ENCODE measurements at places on chromosomes 2 and 18.

DNA sequence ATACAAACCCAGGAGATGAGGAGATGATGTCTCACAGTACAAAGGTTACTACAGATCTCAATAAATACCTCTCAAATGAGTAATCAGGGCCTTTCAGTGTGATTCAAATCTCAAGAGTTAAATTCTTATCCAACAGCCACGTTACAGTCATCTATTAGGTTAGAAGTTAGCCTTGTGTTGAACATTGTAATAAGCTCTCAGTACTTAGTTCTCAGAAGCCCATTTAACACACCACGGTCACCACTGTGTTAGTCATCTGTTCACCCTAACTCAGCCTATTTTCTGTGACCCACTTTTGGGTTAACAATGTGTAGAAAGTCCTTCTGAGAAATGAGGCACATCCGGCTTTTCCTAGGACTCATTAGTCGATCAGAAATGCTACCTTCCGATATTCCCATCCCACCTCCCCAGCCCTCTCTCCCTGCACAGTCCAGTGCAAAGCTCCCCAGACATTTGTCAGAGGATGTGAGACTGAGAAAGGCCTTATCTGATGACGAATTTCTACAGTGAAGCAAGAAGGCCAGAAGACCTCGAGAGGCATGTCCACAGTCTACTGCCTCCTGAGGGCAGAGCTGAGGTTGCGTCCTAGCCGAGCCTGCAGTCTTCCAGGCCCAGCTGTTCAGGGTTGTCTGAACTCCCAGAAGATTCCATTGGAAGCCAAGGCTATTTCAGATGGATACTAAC lies 92.6 kb downstream of the ACTR2 start:
- DNase-seq = peak; percentile 69

DNA sequence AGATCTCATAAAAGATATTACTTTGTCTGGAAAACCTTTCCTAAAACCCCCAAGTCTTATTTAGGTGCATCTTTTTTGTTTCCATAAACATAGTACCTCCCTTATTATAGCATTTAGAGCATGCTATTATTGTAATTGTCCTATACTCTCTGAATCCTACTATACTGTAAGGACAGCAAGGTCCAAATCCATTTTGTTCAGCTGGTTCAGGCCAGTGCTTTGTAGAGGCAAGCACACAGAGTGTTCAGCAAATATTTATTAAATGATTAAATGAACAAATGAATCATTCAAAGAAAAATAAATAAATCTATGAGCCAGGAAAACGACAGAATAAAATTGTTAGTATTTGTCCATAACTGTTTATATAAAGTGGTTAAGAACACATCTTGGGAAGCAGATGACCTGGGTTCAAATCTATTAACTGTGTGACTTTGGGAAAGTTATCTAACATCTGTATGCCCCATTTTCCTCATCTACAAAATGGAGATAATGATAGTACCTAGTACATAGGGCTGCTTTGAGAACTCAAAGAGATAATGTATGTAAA lies 86.0 kb downstream of the COL3A1 start:
- DNase-seq = no peak

- DNase-seq = peak; percentile 72
These were observed 874 bp downstream of the CLIP4 start for GRCh38 chr2:29115797-29116781.

DNA sequence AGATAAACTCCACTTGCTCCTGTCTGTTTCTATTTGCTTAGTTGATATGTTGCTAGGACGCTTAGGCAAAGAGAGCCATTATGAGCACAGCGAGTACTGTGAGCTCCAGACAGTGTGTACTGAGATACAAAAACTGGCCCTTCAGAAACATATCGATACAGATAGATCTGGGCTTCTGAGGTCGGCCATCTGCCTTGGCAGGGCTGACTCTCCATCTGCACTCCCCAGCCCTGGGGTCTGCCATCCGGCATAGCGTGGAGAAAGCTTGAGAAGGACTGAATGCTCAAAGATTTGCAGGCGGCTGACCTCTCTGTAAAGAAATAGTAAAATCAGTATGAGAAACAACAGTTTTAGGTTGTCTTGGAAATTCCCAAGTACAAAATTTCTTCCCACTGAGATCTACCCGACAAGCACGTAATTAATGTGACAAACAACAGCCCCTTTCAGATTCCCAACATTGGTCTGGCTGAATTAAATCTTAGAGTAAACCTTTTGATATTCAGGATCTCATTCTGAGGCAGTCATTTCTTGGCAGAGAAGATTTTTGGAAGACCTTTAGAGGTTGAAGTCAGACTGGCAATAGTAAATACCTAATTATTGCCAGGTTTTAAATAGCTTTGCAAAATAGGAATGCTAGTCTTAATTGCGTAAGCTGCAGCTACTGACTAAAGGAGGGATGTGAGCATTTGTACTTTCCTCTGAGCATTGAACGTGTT lies 127.4 kb downstream of the CHST9 start:
- DNase-seq = no peak

GRCh38 chr2:231965102-231965501 lies 3.6 kb downstream of the DIS3L2 start:
- DNase-seq = no peak

- DNase-seq = no peak
These were observed 12.5 kb downstream of the MOCOS start for GRCh38 chr18:36199691-36200295.

DNA sequence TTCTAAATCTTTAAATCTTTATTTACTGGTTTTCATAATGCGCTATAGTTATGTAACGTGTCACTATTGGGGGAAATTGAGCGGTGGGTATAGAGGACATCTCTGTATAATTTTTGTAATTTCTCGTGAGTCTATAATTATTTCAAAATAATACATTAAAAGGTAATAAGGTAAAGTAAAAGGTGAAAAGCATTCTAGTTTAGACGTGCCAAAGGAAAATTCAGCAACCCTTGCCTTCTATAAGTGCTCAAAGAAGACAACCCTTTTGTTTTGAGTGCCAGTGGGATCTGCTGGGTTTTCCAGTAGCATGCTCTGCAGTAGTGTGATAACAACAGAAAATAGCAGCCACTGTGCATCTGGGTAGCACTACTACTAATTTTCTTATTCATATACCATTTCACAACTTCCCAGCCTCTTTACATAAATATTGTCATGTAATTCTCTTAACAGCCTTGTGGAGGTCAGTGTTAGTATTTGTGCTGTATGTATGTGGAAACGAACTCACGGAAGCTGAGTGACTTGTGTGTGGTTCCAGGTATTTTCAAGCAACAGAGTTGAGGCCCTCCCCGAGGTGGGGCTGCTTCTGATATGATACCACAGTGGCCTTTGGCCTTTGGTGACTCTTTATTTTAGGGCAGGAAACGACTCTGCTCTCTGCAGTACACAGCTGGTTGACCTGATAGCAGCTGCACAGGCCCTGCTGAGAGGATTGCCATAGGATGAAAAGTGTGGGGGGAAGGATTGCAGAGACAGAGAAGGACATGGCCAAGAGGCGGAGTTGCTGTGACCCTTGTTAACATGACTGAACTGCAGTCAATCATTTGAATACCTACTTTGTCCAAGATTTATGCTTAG lies 104.5 kb downstream of the TDRD15 start:
- no peak for DNase-seq

DNA sequence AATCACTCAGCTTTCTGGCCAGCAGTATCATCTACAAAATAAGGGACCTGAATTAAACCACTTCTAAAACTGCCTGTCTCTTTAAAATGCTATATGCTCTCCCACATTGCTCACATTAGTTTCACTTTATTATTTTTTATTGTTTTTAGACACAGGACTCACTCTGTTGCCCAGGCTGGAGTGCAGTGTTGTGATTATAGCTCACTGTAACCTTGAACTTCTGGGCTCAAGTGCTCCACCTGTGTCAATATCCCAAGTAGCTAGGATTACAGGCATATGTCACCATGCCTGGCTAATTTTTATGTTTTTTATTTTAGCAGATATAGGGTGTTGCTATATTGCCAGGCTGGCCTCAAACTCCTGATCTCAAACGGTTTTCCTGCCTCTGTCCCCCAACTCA lies 591.3 kb upstream of the ZNF804A start:
- DNase-seq = no peak

- no peak for DNase-seq
These were observed 34.7 kb upstream of the MBP start for GRCh38 chr18:77167251-77167650.

DNA sequence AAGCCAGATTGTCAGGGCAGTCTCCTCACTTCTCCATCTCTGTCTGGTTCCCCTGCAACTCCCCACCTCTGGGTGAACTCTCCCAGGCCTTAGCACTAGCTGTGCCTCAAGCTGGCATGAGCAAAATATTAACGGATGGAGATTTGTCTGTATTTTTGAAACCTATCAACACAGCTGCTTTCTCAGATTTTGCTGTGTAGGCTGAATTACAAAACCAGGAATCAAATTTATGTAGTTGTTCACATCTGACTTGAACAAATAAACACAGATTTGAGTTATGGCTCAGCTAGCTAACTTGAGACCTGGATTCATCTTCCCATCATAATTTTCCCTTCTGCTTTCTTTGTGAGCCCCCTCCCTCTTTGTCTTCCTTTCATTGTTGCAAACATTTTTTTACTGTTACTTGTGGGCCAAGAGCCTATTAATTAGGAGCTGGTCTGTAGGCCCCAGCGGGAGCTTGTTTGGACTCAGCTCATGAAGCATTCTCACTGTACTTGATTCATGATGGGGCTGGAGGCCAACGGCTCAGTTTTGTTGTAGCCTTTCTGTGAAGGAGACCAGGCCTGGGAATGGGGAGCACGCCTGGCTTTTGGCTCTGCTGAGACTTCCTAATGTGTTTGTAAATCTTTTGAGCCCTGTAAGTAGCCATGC lies 164.1 kb upstream of the GATA6 start:
- no peak for DNase-seq

- no peak for DNase-seq
These were observed 3.6 kb downstream of the ACTR1B start for GRCh38 chr2:97660044-97660774.

GRCh38 chr2:159851941-159852340 lies 53.9 kb upstream of the CD302 start:
- DNase-seq = no peak

DNA sequence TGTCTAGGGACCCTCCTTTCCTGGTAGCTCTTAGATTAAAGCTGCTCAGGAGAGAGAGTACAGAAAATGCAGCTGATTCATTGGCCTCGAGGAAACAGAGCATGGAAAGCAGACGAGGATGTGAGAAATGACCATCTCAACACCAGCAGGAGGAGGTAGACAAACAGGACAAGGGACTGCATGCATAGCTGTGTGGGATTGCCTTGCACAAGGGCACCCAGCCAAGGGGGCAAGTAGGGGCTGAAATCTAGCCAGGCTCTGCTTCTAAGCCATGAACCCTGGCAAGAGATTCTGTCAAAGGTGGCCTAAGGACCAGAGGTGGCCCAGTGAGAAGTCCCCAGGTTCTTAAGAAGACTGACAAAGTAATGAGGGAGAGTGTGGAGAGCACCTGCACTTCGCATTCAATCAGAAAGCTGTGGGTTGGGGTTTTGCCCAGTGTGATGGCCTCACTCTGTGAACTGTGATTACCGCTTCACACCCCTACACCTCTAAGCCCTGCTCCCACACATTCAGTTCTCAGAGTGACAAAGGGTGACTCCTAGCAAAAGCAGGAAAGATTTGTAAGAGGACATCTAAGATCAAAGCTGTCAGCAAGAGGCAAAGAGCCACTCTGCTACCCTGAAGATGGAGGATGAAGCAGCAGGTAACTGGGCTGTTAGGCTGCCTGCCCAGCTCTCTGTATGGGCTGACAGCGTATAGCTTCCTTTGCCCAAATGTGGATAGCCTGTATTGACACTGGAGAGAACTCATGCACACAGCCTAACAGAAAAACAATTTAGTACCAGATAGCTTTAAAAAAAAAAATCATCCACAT lies 151.3 kb upstream of the PELI1 start:
- DNase-seq = no peak

DNA sequence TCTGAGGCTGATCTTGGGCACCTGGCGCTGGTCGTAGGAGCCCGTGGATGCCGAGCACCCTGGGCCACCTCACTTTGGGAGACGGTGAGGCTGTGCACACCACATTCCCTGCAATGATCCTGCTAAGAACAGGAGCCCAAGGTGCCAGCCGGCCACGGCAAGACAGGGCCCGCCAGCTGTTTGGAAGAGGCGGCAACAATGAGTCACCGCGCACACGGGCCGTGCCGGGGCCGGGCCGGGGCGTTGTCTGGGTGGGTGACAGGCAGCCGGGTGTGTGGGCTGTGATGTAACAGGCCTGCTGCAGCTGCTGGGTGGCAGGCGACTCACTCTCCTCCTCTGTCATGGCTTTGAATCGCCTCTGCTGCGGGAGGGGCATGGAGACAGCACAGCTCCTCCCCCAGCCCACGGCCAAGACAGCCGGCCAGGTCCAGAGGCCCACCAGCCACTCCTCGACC lies 49.7 kb upstream of the ODC1 start:
- peak; percentile 39 for DNase-seq

DNA sequence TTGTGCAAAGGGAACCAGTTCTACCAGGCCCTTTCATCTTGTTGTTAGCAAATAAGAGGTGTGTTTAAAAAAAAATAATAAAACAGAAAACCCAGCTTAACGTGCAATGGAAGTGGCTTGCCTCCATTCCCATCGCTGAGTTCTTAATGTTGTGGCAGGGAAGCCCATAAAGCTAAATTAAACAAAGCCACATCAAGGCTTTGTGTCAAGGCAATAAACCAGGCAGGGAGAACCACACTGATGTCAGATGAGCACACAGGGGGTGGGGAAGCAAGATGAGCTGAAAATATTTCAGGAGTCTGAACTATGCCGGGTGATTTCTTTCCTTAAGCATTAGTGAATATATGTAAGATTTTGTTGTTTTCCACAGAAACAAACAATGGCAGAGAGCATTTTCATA lies 73.5 kb downstream of the PHLPP1 start:
- no peak for DNase-seq

DNA sequence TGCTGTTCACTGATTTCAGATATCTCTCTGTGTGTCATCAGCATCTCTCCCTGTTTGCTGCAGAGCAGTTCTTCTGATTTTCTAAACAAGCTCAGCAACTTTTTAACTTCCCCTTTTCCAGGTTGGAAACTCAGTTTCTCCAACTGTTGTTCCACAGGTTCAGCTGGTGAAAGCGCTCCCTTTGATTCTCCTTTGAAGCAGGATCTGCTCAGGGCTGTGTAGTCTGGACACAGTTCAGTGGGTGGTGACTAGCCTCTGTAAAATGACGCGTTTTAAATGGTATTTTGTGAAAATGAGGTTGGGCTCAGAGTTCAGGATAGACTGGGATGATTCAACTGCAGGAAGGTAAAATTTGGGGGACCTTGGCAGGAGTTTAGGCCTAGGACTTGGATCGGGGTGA lies 106.3 kb downstream of the TRIM43 start:
- DNase-seq = no peak
